SW480 (cell line): ENCODE measurements at places on chromosomes 5 and 9.

GRCh38 chr5:62327138-62328053 lies 21.4 kb downstream of the KIF2A start:
- DNase-seq, result no peak

- DNase-seq, result no peak
These were observed at the start of gene GAPT for GRCh38 chr5:58491216-58491892. GAPT (plus strand) TSS chr5:58491435; CDS start chr5:58494537, 3,102 bp downstream.

DNA sequence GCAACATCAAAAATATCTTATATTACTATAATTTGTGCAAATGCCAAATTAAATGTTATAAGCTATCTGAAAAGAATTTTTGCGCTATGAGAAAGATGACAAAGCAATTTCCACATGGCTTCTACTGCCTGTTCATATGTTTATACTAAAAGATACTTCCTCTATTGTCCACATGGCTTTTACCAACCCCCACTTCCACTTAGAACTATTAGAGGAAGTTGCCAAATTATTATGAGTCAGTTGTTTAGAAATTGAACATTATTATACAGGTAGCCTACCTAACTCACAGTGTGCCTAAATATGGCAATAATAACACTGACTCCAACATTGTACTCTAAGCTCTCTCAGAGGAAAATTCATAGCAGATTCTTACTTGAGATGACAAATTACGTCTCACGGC lies 37.6 kb upstream of the SLC27A6 start:
- no peak for DNase-seq

DNA sequence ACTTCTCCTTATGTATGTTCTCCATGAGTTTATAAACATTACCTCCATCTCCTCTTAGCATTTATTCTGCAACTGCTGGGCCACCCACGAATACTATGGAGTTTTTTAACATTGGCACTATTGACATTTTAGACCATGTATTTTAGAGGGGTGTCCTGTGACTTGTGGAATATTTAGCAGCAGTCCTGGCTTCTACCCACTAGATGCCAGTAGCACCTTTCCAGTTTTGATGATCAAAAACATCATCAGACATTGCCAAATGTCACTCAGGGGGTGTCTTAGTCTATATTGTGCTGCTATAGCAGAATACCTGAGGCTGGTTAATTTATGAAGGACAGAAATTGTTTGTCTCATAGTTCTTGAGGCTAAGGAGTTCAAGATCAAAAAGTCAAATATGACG lies 187.5 kb upstream of the RORB start:
- no peak for DNase-seq

- no peak for DNase-seq
These were observed 47.0 kb upstream of the SELENOP start for GRCh38 chr5:42858687-42859086.

GRCh38 chr5:124908581-124909451 lies 162.4 kb upstream of the ZNF608 start:
- peak; percentile 57 for DNase-seq

GRCh38 chr9:83622433-83622938 lies 457 bp upstream of the IDNK start:
- no peak for DNase-seq

DNA sequence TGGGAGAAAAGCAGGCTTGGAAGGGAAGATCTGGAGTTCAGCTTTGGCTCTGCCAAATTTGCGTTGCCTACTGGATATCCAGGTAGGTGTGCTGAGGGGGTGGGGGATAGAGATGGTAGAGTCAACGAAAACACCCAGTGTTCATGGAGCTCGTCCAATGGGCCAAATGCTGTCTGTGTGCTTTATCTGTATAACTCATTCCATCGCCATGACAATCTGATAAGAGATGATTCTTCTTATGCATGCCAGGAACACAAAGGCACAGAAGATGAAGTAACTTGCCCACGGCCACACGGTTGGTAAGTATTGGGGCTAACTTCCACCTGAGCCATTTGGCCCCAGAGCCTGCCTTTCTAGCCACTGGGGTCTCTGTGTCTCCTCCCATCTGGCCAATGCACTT lies 53.2 kb downstream of the BOD1 start:
- DNase-seq, result no peak

GRCh38 chr9:372128-372527 lies 157.5 kb downstream of the DOCK8 start:
- no peak for DNase-seq

DNA sequence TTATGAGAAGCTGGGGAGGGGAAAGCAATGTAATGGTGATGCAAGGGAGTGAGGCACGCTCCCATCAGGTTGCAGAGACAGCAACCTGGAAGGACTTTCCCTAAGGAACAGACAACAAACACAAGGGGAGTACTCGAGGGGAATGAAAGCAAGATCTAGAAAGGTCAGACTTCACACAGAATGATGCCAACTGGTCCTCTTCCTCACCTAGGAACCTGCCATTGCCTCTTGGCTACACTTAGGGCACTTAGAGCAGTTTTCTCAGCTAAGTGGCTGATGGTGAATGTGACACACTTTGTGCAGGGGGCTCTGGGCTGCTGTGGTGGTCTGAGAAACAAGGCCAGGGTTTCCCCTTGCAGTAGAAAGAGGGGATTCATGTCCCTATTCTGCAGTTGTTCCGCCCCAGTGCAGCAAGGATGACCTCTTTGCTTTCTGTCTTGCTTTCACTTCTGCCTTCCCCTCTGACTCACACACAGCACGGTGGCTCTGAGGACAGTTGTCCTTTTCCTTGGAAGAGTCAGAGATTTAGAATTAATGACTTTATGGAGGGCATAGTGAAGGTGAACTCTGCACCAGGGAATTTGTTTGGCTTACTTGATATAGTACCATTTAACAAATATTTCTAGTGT lies 394.0 kb upstream of the KLF4 start:
- no peak for DNase-seq
